ENCODE measurements at places on chromosomes 6 and 20.

DNA sequence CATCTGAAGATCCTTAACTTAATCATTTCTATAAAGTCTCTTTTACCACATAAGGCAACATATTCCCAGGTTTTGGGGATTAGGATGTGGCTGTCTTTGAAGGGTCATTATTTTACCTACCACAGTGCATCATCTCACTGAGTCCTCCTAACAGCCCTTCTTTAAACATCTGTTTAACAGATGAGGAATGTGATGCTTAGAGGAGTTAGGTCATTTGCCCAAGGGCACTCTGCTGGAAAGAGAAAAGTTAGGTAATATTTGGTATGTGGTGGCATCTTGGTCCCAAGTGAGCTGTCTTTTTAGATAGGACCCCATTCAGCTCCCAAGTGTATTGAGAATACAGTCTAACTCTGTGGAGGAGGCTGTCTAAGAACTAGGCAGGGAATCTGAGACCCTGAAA, 11.0 kb downstream of the MMP24 start:
- no peak for DNase-seq

DNA sequence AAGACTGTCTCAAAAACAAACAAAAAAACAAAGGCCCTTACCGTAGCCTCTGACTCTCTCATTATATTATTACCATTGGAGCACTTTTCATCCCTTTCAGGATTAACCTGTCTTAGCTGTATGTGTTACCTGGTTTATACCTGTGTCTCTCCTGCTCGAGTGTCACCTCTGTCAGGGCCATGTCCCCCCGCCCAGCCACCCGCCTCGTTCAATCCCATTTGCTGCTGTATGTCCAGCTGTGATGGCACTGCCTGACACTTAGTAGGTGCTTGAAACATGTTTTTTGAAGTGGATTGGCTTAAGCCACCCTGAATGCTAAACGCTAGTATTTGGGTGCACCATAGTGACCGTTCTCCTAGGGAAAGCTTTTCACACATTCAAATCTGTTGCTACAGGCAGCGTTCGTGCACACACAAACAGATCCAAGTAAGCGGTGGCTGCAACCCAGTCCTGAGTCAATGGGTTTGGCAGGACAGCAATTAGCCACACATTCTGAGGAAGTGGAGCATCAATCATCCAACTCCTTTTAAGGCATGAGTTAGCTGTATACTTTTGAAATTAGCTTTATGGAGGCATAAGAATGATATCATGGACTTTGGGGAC, 98.9 kb upstream of the ZNF217 start:
- DNase-seq = no peak

DNA sequence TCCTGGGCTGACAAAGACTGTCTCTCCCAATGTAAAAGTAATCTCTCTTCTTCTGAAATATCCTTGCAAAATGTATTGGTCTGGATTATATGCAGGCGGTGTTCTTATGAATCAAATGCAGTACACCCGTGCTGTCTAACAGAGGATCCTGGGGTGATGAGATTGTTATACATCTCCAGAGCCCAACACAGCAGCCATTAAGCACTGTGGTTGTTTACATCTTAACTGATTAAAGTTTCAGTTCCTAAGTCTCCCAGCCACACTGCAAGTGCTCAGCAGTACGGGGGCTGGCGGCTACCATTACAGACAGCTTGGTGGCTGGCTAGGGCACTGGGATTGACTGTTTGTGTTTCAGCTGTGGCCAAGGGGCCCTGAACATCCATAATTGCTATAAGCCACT, 7.0 kb downstream of the UNC93A start:
- no peak for DNase-seq

DNA sequence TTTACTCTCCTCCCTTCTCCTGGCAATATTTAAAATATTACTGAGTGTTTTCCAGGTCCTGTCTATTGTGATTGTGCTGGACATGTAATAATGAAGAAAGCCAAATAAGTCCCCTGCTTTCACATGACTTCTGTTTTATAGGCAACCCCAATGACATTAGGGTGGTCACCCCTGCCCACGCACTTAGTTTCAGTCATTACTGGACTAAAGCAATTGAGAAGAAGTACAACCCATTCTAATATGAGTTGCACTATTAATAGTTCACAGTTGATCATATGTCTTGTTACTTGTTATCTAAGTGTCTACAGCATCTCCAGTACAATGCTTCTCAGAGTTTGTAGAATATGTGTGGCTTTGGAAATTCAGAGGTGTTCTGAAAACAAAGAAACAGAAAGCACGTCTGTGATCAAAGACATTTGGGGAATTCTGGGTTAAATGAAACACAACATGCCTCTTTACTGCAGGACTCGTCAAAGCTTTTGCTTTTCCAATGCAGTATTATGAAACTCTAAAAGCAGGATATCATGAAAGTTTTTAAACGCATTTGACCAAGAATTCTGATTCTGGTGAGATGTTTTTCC, 789.5 kb downstream of the DHX35 start:
- no peak for DNase-seq

GRCh38 chr20:63115651-63116411, 100.1 kb downstream of the YTHDF1 start:
- no peak for DNase-seq

DNA sequence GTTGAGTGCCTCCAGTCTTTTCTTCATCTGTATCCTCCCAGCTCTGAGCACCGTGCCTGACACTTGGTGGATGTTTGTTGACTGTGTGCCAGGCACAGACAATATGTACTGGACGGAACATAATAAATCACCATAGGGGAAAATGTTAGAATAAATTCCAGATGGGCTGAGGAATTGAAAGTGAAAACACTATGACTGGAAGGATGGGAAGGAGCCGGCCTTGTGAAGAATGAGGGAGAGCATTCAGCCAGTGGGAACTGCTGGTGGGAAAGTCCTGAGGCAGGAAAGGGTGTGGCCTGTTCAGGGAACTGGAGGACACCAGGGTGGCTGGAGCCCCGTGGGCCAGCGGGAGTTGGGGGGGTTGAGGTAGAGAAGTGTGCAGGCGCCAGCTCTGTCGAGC, 75.4 kb downstream of the MTHFD1L start:
- no peak for DNase-seq

- DNase-seq = no peak
These were observed 50.9 kb downstream of the PLCB4 start for GRCh38 chr20:9119776-9120175.

DNA sequence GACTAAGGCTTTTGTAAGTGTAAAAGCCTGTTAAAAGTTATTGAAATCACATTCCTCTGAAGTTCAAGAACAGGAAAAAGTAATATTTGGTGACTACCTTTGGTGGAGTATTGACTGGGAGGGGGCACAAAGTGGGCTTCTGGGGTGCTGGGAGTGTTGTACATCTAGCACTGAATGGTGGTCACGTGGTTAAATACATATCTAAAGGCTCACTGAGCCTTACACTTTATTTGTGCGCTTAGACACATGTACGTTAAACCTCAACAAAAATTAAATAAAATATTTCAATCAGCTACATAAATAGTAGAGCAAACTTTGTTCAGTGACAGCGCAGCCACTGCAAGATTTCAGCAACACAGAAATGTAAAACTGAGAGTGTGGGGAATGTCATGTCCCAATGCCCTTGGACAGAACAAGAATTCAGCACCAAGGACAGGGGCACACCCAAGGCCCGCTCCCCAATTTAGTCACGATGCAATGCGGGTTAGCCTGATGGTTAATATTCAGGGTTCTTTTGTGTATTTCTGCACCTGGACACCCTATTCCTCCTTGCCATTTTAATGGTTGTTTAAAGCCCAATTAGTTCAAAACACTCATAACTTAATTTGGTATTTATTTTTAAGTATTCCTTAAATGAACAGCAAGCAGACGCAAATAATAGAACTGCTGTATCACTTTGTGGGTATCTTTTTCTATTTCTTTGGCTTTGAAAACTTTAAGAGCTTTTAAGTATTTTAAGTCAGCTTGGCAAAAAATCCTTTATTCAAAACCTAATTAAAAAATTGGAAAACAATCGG, 37.4 kb downstream of the ANGPT4 start:
- DNase-seq = no peak

GRCh38 chr6:87407561-87407900, 241 bp upstream of the CFAP206 start:
- no peak for DNase-seq

DNA sequence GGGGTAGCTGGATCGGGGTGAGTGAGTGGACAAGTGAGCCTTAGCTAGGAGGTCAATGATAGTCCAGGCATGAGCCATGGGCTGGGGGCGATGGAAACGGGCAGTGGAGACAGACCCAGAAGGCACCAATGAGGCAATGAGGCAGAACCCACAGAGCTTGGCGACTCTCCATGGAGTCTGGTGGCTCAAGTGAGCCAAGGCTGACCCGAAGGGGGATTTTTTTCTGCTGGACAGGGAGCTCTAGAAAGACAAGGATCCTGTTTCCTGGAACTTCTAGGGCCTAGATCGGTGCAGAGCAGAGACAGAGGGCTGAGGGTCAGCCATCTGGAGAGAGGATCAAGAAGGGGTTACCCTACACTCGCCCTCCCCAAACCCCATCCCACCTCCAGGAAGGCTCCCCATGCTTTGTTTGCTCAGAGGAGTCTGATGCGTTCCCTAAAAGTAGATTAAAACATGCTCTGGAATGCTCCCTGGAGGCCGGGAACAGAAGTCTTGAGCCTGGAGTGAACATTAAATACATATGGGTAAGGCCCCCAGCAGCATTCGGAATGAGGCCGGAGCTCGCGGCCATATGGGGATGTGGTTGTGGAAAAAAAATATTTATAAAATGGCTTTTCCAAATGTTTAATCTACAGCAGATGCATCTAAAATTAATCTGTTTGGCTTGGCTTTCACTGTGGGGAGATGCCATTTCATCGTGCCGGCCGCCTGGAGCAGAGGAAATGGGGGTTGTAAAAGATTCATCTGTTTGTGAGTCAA, 237.8 kb upstream of the PMEPA1 start:
- DNase-seq = no peak

GRCh38 chr6:98880486-98880885, 46.1 kb downstream of the POU3F2 start:
- no peak for DNase-seq

DNA sequence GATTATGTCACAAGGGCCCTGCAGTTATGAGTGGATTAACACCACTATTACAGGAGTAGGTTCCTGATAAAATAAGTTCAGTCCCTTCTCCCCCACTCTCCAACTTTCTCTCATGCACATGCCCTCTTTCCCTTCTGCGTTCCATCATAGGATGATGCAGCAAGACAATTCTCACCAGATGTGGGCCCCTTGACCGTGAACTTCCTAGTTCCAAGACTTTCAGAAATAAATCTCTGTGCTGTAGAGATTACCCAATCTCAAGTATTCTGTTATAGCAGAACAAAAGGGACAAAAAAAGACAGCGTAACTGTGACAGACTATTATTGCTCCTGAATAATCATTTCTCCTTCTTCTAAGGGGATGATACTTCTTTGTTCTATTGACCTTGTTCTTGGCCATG, 33.8 kb upstream of the TMEM244 start:
- DNase-seq = no peak

DNA sequence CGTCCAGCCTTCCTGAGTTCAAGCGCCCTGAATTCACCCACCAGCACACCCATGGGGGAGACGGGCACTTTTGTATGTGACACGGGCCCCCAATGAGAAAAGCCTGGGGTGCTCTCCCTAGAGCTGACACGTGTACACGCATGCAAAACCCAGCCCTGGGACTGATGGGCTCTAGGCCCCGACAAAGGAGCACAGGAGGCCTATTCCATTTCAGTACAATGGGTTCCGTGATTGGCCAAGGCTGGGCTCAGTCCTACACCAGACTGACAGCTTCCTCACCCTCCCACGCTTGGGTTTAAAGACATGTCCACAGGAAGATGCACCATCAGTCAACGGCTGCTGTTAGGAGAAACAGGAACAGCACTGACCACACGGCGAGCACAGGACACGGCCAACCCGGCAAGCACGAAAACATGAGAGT, 8.8 kb downstream of the ZBTB46 start:
- DNase-seq = no peak

GRCh38 chr6:89239338-89239737, 22.2 kb upstream of the GABRR1 start:
- DNase-seq = no peak

- DNase-seq = no peak
These were observed 63.2 kb downstream of the GJA1 start for GRCh38 chr6:121498481-121499276.

DNA sequence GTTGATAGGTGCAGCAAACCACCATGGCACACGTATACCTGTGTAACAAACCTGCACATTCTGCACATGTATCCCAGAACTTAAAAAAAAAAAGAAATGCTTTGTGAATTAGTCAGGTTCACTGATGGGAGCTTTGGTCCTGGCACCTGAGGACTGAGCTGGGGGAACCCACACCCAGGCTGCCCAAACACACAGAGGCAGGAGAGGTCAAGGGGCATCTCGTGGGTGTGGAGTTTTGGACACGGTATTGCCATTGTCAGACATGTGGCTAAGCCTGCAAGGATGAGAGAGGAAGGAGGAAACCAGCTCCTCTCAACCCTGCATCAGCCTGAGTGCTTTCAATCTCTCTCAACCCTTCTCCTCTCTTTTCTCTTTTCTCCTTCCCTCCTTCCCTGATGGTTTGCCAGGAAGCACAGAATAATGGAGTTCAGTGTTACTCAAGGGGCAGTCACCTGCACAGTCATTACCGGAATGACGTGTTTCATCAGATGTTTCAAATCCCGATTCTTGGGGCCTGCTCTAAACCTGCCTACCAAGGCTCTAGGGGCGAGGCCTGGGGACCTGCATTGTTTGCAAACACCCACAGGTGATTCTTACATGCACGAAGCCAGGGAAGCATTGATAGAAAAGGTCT, 89.9 kb upstream of the NEDD9 start:
- DNase-seq = no peak

Data from stimulated activated CD4-positive, alpha-beta T cell treated with anti-CD3 and anti-CD28 coated beads, Interleukin-1b, Interleukin-23, amount 100 ng/mL, for 24 hours (primary cell).